ENCODE measurements at places on chromosomes 12 and 14. TPM values are rescaled to one million over a fixed set of nuclear protein-coding genes. Genes with fewer than 3 reads are reported as not detected.

DNA sequence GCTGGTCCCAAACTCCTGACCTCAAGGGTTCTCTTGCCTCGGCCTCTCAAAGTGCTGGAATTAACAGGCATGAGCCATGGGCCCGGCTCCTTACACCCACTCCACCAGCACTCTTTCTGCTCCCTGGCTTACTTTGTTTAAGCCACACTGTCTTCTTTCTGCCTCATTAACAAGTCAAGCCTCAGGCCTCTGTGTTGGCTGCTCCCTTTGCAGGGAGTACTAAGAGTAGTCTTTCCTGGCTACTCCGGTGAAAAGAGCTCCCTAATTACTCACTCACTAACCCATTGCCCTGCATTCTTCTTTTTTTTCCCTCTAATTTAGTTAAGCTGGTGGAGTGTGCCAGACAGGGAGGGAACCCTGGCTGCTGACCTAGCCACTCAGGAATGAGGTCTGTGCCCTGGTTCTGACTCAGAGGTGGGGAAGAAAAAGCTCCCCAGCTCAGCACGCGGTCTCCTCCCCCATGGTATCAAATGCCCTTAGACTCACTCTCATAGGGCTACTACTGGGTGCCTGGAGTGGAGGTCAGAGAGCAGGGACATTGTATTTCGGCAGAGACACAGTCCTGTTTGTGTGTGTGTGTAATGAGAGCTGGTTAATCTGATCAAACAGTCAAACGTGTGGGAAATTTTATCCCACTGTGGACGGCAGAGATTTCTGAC, 19.8 kb downstream of the GALNT6 start:
- peak; percentile 8 for DNase-seq

- DNase-seq: no peak
These were observed 5.2 kb downstream of the THTPA start for GRCh38 chr14:23561259-23561658.

DNA sequence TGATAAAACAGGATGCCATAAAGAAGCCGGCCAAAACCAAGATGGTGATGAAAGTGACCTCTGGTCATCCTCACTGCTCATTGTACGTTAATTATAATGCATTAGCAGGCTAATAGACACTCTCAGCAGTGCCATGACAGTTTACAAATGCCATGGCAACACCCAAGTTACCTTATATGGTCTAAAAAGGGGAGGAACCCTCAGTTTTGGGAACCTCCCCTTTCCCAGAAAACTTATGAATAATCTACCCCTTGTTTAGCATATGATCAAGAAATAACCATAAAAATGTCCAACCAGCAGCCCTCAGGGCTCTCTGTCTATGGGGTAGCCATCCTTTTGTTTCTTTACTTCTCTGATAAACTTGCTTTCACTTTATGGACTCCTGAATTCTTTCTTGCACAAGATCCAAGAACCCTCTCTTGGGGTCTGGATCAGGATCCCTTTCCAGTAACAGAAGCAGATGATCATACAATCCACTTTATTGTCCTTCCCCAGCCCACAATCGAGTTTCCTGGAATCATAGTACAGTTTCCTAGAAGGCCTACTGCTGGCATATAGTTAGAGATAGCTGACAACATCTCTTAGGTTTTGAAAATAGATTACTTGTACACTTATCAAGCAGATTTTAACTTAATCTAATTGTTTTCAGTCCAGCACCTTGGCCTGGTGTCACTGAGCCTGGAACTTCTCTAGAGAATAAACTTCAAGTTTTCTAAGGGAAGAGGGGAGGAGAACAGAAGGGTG, 266.7 kb upstream of the HMGA2 start:
- no peak for DNase-seq

GRCh38 chr14:54890788-54891187, 11.8 kb downstream of the GCH1 start:
- DNase-seq: no peak

GRCh38 chr14:75859746-75860145, 122.0 kb downstream of the TGFB3 start:
- DNase-seq: no peak

DNA sequence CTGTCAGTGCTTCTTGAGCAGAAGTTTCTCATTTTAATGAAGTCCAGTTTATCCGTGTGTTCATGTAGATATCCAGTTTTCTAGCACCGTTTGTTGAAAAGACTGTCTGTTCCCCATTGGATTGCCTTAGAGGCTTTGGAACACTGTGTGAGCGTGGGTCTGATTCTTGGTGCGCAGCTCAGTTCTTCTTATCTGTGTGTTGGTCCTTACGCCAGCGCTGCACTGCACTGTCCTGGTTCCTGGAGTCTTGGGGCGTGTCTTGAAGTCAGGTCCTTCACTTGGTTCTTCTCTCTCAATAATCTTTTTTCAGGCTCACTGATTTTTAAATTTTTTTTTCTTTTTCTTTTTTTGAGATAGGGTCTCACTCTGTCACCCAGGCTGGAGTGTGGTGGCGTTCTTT, 25.5 kb downstream of the EP400 start:
- no peak for DNase-seq

DNA sequence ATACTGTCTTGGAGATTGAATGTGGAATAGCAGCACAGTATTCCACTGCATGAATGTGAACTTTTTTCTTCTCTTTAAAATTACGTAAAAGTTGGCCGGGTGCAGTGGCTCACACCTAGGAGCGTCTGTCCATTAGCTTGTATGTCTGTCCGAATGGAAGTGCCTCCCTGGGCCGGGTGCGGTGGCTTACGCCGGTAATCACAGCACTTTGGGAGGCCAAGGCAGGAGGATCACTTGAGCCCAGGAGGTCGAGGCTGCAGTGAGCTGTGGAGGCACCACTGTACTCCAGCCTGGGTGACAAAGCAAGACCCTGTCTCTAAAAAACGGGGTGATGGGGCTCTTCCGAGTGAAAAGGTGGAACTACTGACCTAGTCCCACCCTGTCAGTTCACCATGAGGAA, 22.6 kb upstream of the VSX2 start:
- no peak for DNase-seq

GRCh38 chr14:92539875-92540274, 26.3 kb downstream of the RIN3 start:
- peak; percentile 46 for DNase-seq

GRCh38 chr12:47903151-47903611, 1.6 kb downstream of the VDR start:
- DNase-seq: no peak

DNA sequence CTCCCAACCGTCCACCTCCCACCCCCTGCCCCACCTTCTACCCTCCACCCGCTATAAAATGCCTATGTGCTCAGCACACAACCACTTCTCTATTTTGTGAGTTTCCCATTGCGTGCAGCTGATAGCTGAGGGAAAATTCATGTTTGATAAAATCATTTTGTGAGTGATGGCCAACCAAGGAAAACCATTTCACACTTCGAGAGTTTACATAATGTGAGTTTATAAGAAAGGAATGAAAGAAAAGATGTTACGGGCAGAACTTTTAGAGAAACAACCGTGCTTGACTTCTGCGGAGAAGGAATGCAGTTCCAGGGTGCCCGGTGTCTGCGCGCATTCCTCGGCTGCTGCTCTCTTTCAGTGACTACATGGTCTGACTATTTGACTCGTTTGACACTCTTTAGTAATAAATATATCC, 140.9 kb downstream of the EFCAB11 start:
- DNase-seq: peak; percentile 49

GRCh38 chr14:50961605-50962221, 17.4 kb upstream of the PYGL start:
- peak; percentile 93 for DNase-seq

- DNase-seq: no peak
These were observed 1.8 kb upstream of the FIGNL2 start for GRCh38 chr12:51850081-51850964.

- no peak for DNase-seq
These were observed 229.3 kb upstream of the LHX5 start for GRCh38 chr12:113700943-113701342.

DNA sequence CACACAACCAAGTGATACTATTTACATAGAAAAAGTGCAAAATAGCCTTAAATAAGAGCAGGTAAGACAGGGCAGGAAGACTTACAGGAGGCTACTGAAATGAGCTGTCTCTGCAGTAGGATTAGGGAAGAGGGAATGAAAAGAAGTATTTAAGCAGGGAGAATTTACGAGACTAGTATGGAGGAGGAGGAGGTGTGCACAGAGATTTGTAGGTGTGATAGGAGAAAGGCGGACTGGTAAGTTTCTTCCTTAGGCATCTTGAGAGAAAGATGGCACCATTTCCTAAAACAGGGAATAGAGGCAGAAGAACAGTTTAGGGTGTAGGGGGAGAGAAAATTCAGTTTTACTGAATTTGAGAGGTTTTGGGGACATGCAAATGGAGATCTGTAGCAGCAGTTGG, 25.7 kb downstream of the DIP2B start:
- DNase-seq: no peak

DNA sequence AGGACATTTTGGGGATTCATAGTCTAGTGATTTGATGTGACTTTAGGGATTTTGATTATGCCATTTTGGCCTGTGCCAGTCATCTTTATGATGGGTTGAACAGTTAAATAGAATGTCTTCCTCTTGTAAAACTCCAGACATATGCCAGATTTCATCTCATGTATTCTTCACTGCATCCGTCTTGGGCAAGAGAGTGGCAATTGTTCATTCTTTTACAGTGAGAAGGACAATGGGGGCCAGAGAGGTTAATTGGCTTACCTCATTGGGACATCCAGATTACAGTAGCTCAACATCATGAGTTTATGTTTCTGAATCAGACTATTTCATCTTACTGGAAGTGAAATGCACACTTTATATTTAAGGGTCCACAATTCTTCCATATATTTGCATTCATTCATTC, 108.2 kb upstream of the SLC38A2 start:
- DNase-seq: no peak

GRCh38 chr12:71725011-71725410, 29.7 kb upstream of the RAB21 start:
- no peak for DNase-seq

GRCh38 chr12:6310771-6311610, 509 bp downstream of the PLEKHG6 start:
- DNase-seq: no peak

- peak; percentile 53 for DNase-seq
These were observed 186.9 kb upstream of the FLRT2 start for GRCh38 chr14:85342858-85343607.

DNA sequence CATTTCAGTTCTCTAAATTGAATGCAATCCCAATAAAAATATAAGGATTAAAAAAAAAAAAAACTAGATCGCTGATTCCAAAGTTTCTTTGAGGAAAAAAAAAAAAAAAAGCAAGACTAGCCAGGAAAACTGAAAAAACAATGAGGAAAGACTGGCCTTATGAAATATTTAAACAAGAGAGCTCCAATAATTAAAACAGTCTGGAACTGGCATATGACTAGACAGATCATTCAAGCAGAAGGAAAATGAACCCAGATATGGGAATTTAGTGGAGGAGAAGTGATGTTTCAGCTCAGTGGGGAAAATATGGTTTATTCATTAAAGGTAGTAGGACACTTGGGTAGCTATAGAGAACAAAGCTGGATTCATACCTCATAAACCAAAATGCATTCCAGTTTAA, 42.0 kb upstream of the TBC1D15 start:
- no peak for DNase-seq

DNA sequence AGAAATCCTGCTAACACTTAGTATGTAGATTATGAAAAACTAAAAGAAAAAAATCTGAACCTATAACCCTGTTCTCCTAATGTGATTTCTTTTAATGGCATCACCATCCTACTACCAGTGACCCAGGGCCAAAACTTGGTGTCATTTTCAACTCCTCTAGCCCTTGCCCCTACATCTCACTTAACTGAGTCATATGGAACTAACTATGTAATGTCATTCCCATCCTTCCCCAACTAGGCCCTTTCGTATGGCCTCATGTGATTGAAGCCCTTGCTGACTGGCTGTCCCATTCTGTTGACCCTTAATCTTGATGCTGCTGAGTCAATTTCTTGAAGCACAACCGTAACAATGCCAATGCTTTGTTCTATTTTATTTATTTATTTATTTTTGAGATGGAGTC, 7.6 kb downstream of the DMAC2L start:
- DNase-seq: no peak

GRCh38 chr14:64198486-64198885, 95.7 kb downstream of the ESR2 start:
- no peak for DNase-seq

DNA sequence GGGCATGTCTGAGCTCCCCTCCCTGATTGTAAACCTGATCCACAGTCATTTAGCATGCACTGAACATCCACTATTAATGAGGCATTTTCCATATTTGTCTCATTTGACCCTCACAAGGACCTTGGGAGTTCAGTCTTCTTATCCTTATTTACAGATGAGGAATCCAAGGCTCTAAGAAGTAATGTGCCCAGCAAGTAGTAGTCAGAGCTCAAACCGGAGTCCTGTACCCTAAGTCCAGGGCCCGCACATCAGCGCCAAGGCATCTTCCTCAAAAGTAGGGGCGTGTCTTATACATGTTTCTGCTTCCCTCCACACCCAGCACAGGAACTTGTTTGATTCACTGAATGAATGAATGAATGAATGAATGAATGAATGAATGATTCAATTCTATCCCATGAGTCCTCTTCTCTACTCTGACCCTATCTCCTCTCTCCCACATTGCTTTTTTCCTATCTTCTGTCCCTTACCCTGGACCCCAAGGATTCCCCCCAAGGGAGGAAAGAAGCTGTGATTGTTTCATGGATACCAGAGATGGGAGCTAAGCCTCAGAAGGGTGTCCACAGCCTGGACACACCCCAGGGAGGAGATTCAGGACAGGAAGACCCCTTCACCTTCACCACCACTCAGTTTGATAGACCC, 21.8 kb upstream of the KRT8 start:
- DNase-seq: no peak

- DNase-seq: no peak
These were observed 279.6 kb downstream of the NUAK1 start for GRCh38 chr12:105858981-105859710.

- DNase-seq: no peak
These were observed 454.2 kb downstream of the AEBP2 start for GRCh38 chr12:19893514-19893913.

- no peak for DNase-seq
These were observed 577 bp downstream of the ATG101 start for GRCh38 chr12:52070185-52070925.

DNA sequence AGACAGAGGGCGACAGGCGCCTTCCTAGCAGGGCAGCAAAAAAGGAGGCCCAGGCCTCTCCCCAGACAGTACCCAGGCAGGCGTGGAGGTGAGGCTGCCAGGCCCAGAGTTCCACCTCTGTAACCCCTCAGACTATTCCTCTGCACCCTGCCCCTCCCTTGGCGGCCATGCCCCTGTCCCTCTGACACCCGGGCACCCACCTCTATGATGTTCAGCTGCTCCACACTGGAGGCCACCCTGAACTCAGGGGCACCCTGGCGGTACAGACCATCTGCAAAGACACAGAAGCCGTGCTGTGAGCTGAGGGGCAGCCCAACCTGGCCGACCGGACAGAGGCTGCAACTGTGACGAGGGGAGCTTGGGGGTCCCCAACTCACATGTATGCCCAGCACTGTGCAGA, 20.1 kb downstream of the ARL6IP4 start:
- DNase-seq: no peak

The BATF gene
- polyA plus RNA-seq: 0.58 TPM

The ST8SIA1 gene
- 6.8 TPM for polyA plus RNA-seq

The LMNTD1 gene
- not detected for polyA plus RNA-seq

The ADAM20 gene
- polyA plus RNA-seq: 0.15 TPM

The NTN4 gene
- polyA plus RNA-seq: 48.9 TPM

The SIRT4 gene
- polyA plus RNA-seq: 4.6 TPM

The COL2A1 gene
- 32.0 TPM for polyA plus RNA-seq

The COX8C gene
- not detected for polyA plus RNA-seq

The COQ10A gene
- polyA plus RNA-seq: 18.1 TPM

The ARMH4 gene
- polyA plus RNA-seq: 13.2 TPM

The PMEL gene
- polyA plus RNA-seq: 1.1 TPM

The PTPRO gene
- polyA plus RNA-seq: 2.1 TPM

Measured in muscle of back (tissue), 13 donors.